ENCODE measurements at places on chromosomes 3 and 15. TPM values are rescaled to one million over a fixed set of nuclear protein-coding genes. Genes with fewer than 3 reads are reported as not detected.

DNA sequence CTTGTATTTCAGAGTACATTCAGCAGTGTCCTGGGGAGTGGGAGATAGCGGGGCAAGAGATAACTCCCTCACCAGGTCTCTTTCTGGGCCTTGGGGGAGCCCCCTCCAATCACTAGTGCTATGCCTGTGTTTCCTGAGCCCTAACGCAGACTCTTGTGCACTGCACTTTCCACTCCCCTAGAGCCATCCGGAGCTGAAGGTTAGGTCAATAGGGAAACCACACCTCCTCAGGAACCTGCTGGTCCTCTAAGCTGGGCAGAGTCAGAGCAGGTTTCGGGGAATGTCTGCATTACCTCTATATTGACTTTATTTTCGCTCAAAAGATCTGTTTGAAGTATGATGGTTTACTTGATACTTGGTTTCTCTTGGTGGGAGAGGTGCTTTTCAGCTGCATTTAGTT is 617.0 kb upstream of the ROBO1 start:
- no peak for DNase-seq
- H3K4me3 ChIP-seq, result no peak overlapping the region
- no peak overlapping the region for H3K27ac ChIP-seq
- H3K27me3 ChIP-seq, result no peaks in the 10 kb centered on the region
- no peaks in the 10 kb centered on the region for H3K4me1 ChIP-seq

- no peaks in the 10 kb centered on the region for H3K36me3 ChIP-seq
- no peak overlapping the region for H3K4me3 ChIP-seq
- H3K27me3 ChIP-seq, result peaks cover 11% of the 10 kb centered on the region
- peaks cover 12% of the 10 kb centered on the region for H3K4me1 ChIP-seq
- DNase-seq, result no peak
Observed at GRCh38 chr3:13474776-13475303, 5.3 kb upstream of the HDAC11 start.

DNA sequence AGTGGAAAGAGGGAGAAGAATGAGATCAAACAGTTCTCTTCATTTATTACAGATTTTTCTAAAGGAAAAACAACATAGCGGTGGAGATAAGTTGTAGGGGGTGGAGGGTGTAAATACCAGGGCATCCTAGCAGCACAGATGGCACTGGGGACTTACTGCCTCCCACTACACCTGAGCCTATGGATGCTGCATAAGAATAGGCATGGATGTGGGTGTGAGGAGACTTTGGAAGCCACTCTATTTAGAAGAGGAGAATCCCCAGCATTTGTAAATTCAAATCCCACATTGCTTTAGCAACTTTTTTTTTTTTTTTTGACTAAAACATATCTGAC is 27.4 kb upstream of the IL1RAP start:
- H3K4me3 ChIP-seq, result no peak overlapping the region
- DNase-seq, result no peak
- no peaks in the 10 kb centered on the region for H3K36me3 ChIP-seq
- H3K27ac ChIP-seq, result no peak overlapping the region

GRCh38 chr3:49351521-49352011 is 6.6 kb downstream of the GPX1 start:
- no peak for DNase-seq
- peak overlapping the region; percentile 3 for H3K27ac ChIP-seq
- H3K36me3 ChIP-seq, result peaks cover 13% of the 10 kb centered on the region
- H3K27me3 ChIP-seq, result no peaks in the 10 kb centered on the region
- H3K4me1 ChIP-seq, result peaks cover 14% of the 10 kb centered on the region

- H3K27me3 ChIP-seq, result no peaks in the 10 kb centered on the region
- no peak overlapping the region for H3K4me3 ChIP-seq
- peak; percentile 63 for DNase-seq
- H3K4me1 ChIP-seq, result peaks cover 19% of the 10 kb centered on the region
- peak overlapping the region; percentile 56 for H3K27ac ChIP-seq
- H3K36me3 ChIP-seq, result no peaks in the 10 kb centered on the region
Observed at GRCh38 chr3:12187448-12188327, 29.0 kb upstream of the TIMP4 start.

The MOBP gene
- total RNA-seq, result not detected

The PLCB2 gene
- 160 TPM for total RNA-seq

The THSD4 gene
- not detected for total RNA-seq
